ENCODE measurements at places on chromosomes 3 and 15.

GRCh38 chr15:80554560-80554959, 140.6 kb upstream of the ABHD17C start:
- DNase-seq, result no peak

GRCh38 chr15:43406189-43406588, 35.3 kb downstream of the TUBGCP4 start:
- peak; percentile 17 for DNase-seq

GRCh38 chr15:31269816-31270575, 56.6 kb upstream of the KLF13 start:
- no peak for DNase-seq

DNA sequence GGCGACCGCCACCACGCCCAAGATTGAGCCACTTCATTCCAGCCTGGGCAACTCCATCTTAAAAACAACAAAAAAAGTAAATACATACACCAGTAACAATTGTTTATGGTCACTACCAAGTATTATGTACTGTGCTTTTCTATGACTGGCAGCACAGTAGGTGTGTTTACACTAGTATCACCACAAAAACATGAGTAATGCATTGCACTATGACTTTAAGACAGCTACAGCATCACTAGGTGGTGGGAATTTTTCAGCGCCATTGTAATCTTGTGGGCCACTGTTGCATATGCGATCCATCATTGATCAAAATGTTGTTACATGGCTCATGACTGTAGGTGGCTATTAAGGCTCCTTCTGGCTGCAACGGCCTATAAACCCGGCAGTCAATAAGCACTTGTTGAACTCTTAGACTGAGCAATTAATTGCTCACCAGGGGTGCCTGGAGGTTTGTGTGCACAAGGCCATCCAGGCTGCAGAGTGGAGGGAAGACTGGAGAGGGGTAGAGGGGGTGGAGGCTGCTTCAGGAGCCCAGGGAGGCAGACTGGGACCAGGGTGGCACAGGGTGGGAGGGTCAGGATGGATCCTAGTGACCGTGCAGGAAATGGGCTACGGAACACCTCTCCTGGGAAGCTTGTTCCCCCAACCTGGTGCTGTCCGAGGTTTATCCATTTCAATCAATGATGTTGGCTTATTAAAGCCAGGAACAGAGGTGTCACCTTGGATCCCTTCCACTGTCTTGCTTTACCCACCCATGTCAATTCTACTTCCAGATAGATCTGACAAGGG, 17.9 kb upstream of the COPG1 start:
- no peak for DNase-seq

GRCh38 chr3:129549006-129549800, 6.2 kb downstream of the H1-8 start:
- DNase-seq, result no peak

DNA sequence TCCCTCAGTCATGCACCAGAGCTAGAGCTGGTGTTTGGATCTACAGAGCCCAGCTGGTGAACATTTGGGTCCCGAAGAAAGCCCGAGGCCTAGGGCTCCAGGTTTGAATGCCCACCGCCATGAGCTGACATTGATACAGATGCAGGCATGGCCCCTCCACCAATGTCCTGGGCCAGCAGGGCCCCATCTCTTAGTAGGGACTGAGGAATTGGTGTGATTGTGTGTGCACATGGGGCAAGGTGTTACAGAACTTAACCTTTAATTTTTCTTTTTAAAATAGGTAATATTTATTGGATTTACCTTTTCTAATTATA, 11.0 kb downstream of the PODXL2 start:
- no peak for DNase-seq

DNA sequence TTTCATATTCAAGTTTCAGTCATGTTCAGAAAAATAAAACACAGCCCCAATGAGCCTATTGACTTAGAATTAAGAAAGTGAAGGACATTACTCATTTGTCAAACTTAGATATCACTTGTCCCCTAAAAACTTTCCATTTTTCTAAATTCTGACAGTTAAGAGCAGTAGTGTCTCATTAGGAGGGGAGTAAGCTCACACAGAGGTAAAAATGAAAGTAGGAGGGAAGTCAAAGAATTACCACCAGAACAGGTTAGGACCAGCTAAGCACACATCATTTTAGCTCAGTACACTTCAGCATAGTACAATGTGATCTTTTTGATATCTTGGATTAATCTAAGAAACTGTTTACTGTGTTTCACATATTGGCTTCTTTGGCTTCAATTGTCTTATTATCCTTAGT, 64.3 kb downstream of the OSTN start:
- DNase-seq, result no peak

DNA sequence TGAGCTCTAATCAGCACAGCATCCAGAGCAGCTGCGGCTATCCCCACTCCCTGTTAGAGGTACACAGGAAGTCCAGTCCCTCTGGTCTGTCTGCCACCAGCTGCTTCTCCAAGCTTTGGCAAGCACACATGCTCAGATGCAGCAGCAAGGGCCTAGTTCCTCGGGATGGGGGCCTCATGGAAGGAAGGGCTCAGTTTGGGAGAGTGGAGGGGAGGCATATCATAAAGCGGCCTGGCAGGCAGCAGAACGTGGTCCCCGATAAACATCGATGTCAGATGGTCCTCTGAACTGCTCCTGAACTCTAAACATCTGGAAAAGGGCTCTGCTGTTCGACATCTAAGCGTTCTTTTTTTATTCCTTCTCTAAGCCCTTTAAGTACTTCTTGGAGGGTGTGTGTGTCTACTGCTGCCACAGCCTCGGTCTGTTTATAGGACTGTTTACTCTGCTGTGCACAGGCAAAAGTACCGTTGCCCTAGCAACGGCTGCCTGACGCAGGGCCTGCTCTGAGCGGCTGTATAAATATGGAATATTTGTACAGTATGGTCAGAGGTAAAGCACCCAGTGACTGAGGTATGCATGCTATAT, 74.6 kb downstream of the PRICKLE2 start:
- peak; percentile 98 for DNase-seq

DNA sequence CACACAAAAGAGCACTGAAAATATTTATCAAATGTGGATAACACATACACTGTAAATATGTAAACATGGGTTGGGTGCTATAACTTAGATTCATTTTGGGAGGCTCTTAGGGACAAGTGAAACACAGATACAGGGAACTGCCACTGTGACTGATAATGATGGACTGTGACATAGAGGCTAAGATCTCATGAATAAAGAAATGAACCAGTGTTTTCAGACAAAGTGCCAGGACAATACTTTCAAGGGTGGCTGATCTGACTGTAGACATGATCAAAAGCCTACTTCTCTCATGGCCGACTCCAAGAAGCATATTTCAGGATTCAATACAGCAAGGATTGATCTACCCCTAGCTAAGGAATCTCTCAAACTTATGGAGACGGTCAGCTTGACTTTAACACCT, 353.8 kb downstream of the FGF12 start:
- DNase-seq, result no peak

Measured in muscle of leg (tissue), 16 donors.